ENCODE measurements at places on chromosomes 5 and 9.

DNA sequence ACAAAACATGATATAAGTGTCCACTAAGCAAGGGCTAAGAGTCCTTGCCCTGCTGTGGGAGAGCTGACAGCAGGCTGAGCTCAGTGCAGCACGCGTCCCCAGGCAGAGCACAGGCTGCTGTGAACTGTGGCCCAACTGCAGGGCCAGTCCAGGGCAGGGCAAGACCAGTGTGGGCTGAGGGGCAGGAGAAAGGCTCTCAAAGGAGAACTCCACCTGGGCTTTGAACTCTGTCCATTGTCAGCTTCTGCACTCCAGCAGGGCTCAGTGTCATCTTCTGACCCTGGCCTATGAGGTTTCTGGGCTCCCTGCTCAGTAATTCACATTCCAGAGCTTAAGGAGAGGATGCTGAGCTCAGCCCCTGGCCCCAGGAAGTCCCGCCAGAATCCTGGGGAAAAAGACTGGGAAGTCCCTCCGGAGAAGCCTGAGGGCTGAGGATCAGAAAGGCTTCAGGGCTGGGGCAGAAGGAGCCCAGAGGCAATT lies 37.4 kb downstream of the LHFPL2 start:
- DNase-seq: no peak

- DNase-seq: no peak
Observed at GRCh38 chr9:12640016-12640587, 53.1 kb upstream of the TYRP1 start.

DNA sequence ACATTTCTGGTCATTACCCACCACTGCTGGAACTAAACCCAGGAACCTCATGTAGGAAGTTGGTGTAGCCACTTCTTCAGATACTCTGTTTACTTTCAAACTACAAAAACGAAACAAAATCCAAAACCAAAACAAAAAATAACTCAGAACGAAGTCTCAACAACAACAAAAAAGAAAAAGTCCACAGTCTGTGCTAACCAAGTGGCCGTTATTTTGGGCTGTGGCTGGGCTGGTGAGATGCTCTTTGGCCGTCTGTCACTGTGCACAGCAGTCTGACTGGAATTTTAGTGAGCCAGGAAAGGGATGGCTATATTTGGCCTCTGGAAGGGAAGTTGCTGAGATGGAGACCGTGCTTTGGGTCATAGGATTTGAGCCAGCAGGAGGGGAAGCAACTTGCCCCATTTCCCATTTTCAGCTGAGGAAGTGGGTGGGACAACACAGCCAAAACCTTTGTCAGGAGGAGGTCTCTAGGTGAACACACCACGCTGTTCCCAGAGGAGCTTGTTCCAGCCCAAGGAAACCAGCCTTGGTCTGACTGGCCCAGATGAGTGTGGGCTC lies 334.1 kb downstream of the ZSWIM6 start:
- DNase-seq: no peak

- DNase-seq: no peak
Observed at GRCh38 chr9:73565026-73565425, 413.4 kb downstream of the ANXA1 start.

GRCh38 chr9:92185096-92185495 lies 69.9 kb upstream of the SPTLC1 start:
- DNase-seq: no peak

All from activated CD8-positive, alpha-beta T cell treated with anti-CD3 and anti-CD28 coated beads for 36 hours (primary cell).